Nephron progenitor cell (in vitro differentiated cells): ENCODE measurements at places on chromosomes 1 and 21.
A peak's percentile ranks its signal among the peaks of the same experiment; 100 is the strongest.

DNA sequence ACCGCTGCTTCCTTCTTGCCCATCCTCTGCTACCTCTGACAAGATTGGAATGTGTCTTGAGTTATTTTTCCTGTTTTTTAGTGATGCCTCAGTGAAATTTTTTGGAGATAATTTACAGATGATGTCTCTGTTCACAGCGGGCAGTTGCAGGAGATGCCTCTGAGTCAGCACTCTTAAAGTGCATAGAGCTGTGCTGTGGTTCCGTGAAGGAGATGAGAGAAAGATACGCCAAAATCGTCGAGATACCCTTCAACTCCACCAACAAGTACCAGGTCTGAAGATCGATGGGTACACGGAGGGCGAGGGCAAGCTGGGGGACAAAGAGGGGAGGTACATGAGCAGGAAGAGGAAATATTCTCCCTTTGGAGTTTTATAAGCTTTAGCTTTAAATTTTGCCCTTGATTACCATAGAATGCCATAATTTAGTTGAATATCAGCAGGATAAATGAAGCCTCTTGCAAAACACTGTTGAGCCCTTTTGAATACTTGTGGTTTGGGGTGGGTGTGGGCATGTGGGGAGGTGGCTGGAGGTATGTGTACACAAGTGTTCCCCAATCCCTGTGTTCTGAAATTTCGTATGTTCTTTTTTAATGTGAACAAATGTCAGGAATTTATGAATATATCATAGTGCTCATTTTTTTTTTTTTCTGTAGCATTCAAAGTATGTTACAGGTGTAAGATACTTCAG, 19.8 kb downstream of the ATP1A1 start:
- no peak for DNase-seq

GRCh38 chr1:41629141-41629540, 144.7 kb upstream of the EDN2 start:
- DNase-seq, result no peak

GRCh38 chr1:52601991-52602855, at the start of gene GPX7:
Gene GPX7 (plus strand): TSS chr1:52602371. CDS start chr1:52602410, 39 bp downstream.
- DNase-seq, result peak; percentile 68

DNA sequence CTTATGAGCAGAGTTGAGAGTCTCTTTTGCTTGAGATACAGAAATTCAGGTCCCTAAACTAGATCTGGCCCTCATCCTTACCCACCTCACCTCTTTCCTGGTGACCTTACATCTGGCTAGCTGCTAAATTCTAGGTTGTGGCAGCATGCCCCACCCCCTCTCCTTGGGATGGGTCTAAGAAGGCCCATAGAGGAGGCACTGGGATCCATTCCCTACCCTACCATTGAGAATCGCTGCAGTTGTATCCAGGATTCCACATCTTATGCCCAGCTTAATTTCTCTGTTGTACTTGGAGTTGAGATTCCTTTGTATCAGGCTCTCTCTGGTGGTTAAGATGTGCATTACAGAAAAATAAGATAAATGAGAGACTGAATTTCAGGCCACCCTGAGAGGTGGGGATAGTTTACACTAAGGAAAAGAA, 9.5 kb upstream of the TMEM39B start:
- no peak for DNase-seq

- DNase-seq, result no peak
These were observed 8.1 kb upstream of the SLC25A34 start for GRCh38 chr1:15727866-15728534.

DNA sequence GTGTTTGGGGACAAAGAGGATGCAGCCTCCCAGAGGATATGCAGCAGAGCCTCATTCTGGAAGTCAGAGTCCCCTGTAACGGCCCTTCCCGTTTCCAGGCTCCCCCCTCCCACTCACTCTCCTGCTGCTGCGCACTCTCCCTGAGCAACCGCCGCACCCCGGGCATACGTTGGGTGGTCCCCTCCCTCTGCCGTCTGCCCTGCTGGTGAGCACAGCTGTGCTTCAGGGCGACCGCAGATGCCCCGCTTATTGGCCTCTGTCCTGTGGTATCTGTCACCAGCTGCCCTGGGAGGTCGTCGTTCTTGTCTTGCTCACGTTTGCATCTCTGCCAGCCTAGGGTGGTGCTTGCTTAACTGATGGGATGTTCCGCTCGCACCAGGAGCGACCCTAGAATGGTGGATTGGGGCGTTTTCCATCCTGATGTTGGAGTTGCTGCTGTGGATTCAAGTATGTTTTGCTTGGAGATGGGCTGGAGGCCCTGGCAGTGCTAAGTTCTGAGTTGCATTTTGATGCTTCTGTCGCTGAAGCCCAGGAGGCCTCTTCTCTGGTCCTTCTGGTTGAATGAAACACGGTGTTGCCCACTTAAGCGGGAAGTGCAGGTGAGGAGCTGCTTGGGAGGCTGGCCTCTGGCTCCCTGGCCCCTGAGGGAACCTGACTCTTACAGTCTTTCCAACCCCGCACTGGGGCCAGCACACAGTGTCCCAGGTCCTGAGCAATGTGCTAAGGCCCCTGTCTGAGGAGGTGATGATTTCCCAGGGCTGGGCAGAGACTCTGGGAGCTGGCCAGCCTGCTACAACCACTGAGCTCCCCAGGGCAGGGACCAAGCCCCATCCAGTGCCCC, 3.2 kb downstream of the TMEM201 start:
- DNase-seq, result no peak

- no peak for DNase-seq
These were observed 15.0 kb upstream of the KCNN3 start for GRCh38 chr1:154884869-154885701.

GRCh38 chr1:37601441-37601840, 5.7 kb upstream of the GNL2 start:
- DNase-seq, result no peak

DNA sequence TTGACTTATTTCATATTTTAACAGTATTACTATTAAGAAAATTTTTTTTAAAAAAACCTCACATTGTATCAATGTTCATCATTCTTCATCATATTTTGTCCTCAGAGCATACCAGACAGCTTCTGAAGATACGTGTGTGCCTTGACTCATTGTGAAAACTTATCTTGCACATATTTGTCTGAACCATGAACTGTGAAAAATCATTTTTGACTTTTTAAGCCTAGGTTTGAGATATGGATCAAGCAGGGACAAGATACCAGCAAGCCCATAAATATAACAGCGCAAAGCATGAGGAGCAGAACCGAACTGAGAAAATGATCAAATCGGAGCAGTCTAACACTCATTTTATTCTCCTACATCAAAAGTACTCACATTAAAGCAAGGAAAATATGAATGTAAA, 506.0 kb downstream of the BRINP3 start:
- DNase-seq, result no peak

DNA sequence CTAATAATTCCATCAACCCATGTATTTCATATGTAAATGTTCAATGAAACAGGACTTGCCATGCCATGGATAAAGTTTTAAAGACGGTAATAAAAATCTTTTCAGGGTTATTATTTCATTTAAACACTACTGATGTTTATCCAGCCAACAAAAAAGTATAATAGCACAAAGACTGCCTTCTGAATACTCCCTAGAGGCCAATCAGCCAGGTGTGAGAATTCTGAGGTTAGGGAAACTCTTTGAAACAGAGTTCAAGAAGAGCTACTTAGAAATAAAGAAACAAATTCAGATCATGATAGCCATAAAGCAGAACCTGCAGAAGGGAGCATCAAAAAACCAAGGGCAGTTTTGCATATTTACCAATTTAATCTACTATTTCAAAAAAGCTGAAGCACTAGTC, 48.7 kb downstream of the AKT3 start:
- DNase-seq, result no peak

- no peak for DNase-seq
These were observed 54.3 kb downstream of the KCNK1 start for GRCh38 chr1:233668146-233668724.

GRCh38 chr1:34263406-34263805, 86.7 kb downstream of the C1orf94 start:
- no peak for DNase-seq

DNA sequence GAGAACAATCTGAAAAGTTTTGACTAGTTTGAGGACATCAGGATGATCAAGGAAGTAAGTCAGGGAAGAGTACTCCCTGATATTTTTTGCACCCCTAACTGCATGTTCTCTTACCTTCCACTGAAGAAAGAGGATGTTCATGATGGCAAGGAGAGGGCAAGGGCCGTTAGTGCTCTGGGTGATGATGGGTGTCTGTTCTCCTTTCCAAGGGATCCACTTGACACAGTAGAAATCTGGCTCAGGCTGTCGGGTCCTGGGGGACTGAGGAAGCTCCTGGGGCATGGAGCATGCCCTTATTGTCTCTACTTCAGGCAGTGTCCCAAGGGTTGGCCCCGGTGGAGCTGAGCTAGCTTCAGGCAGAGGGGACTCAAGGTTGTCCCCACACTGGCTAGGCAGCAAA, 4.7 kb downstream of the MINDY1 start:
- DNase-seq, result no peak

DNA sequence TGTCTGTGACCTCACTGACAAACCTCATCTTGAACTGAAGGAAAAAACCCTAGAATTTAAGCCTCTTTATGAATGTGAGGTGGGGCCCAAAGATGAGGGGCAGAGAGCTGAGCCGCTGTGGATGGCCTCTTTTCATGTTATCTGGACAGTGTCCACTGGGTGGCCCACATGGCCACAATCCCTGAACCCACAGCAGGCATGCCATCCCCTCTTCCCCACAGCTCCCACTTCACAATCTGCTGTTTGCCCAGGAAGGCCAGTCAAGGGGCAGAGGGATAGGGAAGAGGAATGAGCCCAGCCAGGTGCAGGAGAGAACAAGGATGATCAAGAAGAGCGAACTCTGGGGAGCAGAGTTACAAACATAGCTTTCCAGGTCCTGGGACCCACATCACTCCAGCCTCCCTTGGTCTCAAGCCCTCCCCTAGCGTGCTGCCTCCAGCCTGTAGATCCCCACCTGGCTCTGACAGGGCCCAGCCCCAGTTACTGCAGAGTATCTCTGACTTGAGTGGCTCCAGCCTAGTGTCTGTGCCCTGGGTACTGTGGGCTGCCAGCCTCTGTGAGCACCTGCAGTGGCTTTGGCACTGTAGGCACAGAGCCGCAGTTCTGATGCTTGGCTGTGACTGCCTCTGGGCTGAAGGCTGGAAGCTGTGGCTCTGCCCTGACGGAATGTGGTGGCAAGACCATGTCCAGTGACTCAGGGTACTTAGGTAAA, 1.9 kb upstream of the SLFNL1 start:
- DNase-seq, result no peak

- no peak for DNase-seq
These were observed 6.6 kb downstream of the SPATA21 start for GRCh38 chr1:16430606-16431005.

- no peak for DNase-seq
These were observed 115.7 kb upstream of the CACYBP start for GRCh38 chr1:174884038-174884437.

GRCh38 chr21:45917241-45917640, 64.3 kb upstream of the COL6A1 start:
- no peak for DNase-seq

DNA sequence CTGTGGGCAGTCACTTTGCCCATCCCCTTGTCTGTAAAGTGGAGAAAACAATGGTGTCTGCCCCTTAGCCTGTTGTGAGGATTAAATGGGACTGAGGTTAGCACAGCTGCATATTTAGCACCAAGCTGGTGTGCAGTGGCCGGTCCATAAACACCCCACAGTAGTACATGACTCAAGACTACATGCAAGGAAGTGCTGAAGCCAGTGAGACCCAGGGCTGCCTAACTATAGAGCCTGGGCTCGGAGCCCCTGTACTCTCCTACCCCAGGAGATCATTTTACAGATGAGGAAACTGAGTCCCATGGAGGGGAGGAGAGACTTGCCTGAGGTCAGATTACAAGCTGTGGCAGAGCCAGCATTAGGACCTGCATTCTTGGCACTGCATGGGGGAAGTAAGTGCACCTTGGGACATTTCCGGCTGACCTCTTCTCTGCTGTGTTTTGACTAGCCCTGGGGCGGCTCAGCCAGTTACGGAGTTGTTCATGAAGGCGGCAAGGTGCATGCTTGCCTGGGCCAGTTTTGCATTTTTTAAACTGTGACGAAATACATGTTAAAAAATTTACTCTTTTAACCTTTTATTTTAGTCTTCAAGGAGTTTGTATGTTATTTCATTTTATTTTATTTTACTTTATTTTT, 3.2 kb downstream of the SERINC2 start:
- no peak for DNase-seq

DNA sequence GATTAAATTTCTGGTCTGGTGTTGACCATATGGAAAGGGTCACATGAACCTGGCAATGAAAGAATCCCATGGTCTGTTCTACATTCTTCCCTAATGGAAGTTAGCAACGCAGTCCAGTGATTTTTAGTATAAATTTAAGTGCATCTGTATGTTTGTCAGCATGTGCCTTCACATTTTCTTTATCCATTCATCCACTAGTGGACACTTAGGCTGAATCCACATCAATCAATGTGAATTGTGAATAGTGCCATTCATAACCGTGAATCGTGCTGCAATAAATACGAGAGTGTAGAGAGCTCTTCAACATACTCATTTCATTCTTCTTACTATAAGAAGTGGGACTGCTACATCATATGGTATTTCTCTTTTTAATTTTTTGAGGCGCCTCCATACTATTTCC, 12.7 kb upstream of the IFI16 start:
- no peak for DNase-seq

DNA sequence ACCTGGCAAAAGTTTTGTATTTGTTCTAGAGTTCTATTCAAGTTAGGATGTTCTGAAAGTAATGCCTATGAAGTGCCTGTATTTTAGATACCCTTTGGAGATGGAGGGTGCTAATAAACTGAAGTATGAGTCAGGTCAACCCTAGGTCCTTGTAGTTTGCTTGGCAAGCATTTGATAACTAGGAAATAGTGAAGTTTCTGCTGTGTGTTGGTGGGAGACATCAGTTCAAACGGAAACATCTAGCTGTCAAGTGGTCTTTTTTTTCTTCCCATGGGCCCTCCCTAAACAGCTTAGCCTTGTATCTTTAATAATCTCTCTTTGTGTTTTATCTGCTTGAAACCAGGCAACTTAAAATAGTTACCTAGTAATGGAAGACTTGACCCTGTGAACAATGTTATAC, 4.5 kb downstream of the MRPS6 start:
- no peak for DNase-seq

DNA sequence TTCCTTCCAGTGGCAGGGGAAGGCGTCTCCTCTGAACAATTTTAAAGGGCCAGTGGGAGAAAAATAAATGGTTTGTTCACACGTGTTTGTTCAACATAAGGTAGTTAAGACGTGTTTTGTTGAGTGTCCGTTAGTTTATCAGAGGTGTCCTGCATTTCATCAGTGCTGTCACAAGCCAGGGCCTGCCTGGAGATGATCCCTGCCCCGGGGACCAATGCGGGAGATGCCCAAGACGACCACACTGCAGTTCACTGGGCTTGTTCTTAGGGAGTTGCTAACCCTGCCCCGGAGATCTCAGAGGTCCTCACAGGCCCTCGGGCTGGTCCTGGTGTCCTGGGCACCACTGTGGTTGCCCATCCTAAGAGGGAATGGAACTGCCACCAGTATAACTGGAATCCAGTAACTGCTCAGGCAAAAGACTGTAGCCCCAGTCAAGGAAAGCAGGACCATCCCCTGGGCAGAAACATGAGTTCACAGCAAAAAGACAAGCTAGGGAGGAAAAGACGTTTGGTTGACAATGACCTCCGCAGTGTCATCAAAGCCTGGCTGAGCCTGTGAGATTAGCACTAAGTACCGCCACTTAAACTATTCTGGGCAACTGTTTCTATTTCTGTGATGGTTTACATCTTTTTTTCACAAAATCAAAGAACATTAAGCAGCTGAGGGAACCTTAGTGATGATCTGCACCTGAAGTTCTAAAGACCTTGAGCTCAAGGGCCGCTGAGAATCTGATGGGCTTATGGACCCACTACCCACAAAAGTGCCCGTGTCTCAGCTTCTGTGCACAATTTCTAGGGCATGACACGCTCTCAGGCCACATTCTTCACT, 44.9 kb upstream of the LIN9 start:
- DNase-seq, result no peak
